ENCODE measurements at places on chromosomes 3 and 15.

GRCh38 chr3:31579828-31580227, 47.1 kb downstream of the STT3B start:
- DNase-seq, result no peak

GRCh38 chr3:18666655-18667054, 241.5 kb upstream of the SATB1 start:
- DNase-seq, result no peak

DNA sequence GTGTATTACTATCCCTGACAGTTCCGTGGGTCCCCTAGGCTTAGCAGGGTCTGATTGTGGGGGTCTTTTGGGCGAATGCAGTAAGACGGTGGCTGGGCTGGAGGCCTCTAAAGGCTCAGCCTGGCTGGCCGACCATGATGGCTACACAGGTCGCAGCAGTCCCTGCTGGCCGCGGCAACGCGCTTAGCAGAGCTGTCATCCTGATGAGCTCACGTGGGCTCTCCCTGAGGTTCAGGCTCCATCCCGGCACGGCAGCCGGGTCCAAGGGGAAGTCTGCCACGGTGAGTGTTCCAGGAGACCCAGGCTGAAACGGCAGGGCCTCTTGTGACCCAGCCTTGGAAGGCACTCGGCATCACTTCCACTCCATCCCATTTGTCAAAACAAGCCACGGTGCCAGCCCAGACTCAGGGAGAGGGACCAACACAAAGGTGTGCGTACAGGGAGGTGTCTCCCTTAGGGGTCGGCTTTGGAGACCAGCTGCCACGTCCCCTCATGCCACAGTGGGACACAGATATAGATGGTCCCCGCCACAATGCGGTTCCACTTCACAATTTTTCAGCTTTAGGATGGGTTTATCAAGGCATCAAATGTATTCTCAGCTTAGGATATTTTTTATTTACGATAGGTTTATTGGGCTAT, 101.8 kb downstream of the XXYLT1 start:
- DNase-seq, result no peak

DNA sequence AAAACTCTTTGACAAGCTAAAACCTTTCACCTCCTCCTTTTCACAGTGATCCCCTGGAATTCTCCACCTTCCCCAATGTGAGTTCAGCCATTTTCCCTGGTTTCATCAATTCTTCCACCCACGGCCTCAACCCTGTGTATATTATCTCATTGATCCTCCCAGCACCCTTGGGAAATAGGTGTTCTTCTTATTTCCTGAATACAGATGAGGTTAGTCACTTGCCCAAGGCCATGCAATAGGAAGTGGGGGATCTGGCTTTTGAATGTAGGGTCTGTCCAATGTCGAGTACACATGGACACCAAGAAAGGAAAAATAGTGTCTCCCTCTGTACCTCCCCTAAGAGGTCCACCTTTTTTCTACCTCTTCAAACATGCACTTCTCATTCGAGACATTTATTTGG, 262.8 kb upstream of the ST8SIA2 start:
- DNase-seq, result no peak

GRCh38 chr3:63494646-63495045, 157.8 kb upstream of the SNTN start:
- no peak for DNase-seq

GRCh38 chr3:133758964-133759739, 13.0 kb downstream of the TF start:
- DNase-seq, result no peak

GRCh38 chr3:65625305-65625704, 413.4 kb downstream of the MAGI1 start:
- no peak for DNase-seq

DNA sequence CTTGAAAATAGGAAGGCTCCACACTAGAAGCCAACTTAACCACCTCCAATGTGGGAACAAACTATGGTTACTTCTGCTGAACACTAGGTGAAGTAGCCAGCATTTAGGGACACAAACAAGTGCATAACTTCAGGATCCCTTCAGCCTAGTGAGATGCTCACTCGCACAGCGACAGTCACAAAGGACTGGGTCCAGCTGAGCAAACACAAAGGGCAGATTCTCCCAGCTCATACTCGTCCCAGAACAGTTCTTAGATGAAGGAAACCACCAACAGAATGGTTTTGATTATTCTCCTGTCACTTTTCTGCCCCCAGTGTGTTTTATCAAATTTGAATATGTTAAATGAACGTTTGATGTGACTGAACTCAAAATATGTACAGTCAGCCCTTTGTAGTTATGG, 201.6 kb downstream of the KCNAB1 start:
- no peak for DNase-seq

DNA sequence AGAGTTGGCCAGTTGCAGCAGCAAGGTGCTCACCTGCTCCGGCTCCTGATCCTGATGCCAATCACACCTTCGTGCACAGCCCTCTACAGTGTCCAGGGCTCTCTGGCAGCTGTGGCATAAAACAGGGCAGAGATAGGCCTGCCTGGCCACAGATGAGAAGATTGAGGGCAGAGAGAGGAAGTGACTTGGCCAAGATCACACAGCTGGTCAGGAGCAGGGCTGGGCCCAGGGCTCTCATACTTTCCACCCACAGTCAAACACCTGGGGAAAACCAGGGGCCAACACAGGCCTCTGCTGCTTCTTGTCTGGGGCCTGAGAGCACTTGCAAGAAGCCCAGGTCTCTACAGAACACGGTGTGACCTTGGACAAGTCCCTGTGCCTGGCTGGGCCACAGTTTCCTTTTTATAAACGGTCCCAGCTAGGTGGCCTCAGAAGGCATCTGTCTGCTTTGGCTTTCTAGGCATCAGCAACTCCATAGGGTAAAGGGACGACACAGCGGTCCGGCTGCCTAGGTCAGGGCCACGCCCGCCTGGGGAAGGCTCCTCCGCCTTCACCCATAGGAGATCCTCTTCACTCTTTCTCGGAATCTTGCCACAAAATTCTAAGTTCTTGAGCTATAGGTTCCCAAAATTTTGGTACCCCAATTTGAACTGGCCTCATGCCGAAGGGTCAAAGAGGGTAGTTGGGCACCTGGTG, 3.1 kb downstream of the ATP2B2 start:
- DNase-seq, result no peak

GRCh38 chr3:178001670-178002101, 534.5 kb upstream of the KCNMB2 start:
- peak; percentile 89 for DNase-seq

DNA sequence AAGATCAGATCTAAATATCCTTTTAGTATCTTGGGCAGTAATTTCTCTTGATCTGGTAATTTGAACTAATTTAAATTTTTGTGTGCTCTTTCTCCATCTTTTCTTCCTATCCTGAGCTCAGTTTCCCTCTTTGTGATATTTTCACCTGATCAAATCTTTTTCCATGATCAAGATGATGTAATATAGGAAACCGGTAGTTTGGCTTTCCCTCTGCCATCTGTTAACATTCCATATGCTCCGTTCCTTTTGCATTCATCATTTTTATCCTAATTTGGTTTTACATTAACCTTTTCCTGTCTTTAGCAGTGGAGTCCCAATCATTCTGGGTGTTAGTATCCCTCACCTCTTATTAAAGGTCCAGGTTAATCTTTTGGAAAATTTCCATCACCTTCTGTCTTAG, 5.9 kb upstream of the ABHD6 start:
- no peak for DNase-seq

- no peak for DNase-seq
Observed at GRCh38 chr3:133467780-133468179, 67.9 kb downstream of the BFSP2 start.

DNA sequence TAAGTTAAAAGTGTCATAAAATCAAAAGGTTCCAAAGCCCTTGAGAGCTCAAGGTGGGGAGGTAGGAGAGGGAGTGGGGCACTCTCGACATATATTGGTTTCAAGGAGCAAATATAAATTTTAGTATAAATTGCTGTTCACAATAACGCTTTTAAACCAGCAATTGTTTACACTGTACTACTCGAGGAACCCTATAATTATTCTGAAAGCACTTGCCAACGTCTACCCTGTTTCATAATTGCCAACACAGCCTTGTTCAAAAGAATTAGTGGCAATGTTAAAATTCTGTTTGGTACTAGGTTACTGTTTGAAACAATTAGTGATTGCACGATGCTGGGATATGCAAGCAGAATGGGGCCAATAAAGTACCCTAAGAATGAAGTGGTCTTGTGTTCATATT, 76.3 kb upstream of the ICE2 start:
- DNase-seq, result no peak

Data from T-helper 1 cell (primary cell).